GM03348 (cell line): ENCODE measurements at places on chromosomes 2 and 18.

DNA sequence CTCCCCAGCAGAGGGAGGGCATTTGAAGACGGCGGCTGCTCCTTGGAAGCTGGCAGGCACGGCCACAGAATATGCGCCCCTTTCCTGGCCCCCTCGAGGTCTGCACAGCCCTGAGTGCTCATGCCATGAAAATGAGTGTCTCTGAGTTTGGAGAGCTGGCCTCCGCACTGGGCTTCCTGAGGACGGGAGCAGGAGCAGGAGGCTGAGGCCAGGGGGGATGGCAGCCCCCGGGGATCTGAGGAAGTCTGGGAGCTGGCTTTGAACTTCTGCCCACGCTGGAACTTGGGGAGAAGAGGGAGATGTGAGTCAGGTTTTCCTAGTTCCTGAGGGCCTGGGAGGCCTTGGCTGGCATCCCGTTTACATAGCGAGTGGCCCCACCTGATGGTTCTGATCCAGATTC, 47.0 kb downstream of the RRM2 start:
- DNase-seq = no peak

DNA sequence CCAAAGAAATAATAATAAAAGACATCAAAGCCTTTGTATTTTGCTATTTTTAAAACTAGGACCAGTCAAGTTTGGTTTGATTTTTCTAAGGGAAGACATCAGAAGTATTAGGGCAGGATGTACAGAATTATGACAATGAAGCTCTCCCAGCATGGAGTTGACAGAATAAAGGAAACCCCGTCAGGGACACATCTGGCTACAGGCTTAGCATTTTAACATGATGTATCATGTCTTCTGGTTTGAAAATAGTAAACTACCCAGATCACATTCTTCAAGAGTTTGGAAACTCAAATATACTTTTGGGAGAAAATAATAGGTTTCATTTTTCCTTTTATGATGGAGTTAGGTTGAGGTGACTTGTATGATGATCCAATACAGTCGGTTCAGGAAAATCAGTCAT, 552.0 kb upstream of the CDH2 start:
- DNase-seq = peak; percentile 43

DNA sequence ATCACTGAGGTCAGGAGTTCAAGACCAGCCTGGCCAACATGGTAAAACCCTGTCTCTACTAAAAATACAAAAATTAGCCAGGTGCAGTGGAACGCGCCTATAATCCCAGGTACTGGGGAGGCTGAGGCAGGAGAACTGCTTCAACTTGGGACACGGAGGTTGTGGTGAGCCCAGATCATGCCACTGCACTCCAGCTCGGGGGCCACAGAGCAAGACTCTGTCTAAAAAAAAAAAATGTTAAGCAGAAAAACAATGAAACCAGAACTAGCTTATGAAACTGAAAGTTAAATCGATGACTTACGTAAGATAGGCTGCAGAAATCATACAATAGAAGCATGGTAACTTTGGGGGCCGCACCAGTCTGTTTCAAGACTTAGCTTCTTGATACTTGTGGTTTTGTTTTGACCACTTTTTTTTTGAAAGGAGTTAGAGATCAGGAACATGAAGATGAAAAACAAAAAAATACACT, 6.2 kb upstream of the GPR155 start:
- DNase-seq = no peak

DNA sequence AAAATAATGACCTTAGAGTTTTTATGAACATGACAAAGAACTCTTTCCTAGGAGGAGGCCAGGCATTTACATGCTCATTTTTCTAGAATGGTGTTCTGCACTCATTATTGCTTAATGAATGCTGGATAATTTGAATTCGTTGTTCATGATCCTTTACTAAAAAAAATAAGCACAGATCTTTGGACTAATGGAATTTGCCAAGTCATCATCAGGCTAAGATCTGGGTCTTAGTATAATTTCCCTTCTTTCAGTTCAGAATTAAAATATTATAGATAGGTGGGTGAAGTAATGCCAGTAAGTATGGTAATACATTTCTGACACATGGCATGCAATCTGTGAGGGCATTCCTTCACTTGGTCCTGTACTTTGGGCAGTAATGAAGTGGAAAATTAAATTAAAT, 143.8 kb upstream of the AQP4 start:
- DNase-seq = no peak

- DNase-seq = peak; percentile 33
These were observed 137.6 kb upstream of the FN1 start for GRCh38 chr2:215573496-215573895.

DNA sequence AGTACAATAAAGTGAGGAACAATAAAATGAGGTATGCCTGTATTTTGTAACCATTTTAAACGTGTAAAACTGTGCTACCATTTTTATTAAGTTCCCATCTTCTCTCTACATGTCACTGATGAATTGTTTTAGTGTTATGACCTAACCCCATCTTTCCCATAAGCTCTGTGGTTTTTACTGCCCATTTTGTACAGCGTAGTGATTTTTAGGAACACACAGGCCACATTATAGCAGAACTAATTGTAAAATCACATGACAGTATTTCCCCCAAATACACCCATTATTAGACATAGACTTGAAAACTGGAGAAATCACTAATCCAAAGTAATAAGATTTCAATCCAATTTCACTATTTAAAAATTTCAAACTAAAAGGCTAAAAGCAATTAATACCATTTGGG, 130.7 kb downstream of the TMEM247 start:
- DNase-seq = no peak
